AG08396 (cell line): ENCODE measurements at places on chromosomes 2 and 18.

- peak; percentile 25 for DNase-seq
Measured at GRCh38 chr2:149068996-149069888, 30.7 kb downstream of the LYPD6B start.

DNA sequence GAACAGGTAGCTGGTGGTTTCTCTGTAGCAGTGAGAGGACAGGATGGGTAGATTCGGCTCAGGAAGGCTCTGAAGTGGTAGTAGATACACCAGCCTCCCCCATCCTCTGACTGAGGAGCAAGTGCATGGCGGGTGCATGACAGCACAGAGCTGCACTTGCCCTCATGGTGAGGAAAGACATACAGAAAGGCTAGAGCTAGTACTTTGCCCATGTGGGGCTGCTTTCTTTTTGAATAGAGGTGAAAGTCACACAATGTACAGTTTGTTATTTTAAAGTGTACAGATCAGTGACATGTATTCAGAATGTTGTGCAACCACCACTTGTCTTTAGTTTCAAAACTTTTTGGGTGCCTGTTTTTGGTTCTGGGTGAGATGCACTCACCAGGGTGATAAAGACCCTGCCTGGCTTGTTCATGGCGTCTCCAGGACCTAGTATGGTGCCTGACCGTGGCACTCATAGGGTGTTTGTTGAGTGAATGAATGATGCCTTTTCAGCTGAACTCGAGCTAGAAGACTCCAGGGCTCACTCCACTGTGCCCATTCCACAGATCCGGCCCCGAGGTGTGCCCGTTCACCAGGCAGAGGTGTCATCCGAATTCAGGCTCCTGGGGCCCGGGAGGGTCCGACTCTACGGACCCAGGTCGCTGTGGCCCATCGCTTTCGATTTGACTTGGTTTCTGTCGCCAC, 421 bp upstream of the VAMP5 start:
- DNase-seq, result no peak

- DNase-seq, result no peak
Measured at GRCh38 chr2:157488877-157489276, 45.0 kb upstream of the CYTIP start.

DNA sequence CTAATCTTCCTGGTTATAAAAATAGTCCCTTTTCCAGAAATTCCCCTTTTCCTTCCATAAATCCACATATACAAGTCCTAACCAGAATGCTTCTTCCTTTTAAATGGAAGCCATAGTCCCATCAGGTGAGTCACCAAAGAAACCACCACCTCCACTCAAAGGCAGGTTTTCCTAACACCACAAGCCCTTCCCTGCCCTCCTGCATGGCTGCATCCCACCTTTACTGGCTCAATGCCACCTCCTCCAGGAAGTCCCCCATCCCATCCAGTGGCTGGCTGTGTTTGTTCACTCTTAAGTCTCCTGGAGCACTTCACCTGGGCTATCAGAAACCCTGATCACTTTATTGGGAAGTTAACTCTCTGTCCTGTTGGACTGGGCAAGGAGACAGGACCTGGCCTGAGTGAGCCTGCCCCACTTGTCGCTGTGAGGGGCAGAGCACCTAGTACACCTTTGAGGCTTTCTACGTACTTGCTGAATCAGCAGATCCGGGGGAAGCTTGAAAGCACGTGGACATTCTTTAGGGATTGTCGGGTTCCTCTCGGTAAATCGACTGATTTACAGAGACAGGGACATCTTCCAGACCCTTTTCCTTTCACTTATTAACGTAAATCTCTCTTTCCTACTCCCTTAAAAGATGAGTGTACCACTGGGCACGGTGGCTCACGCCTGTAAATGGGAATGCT, 71.0 kb downstream of the NGEF start:
- DNase-seq, result no peak

- DNase-seq, result no peak
Measured at GRCh38 chr18:10946058-10946457, 203.3 kb downstream of the PIEZO2 start.

DNA sequence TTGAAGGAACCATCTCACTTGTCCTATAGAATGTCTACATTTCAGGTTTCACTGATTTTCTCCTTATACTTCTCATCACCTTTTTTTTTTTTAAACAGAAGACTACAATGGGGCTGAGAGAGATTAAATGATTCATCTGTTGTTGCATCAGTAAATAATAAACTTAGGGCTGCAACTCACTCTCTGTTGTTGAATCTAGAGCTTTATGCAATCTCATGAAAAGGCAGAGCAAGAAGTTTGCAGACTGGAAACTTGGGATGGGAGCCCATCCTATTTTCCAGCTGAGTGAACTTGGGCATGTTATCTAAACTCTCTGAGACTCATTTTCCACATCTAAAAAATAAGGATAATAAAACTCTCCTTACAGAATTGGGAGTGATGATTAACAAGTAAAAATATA, 58.4 kb downstream of the PDE1A start:
- no peak for DNase-seq

DNA sequence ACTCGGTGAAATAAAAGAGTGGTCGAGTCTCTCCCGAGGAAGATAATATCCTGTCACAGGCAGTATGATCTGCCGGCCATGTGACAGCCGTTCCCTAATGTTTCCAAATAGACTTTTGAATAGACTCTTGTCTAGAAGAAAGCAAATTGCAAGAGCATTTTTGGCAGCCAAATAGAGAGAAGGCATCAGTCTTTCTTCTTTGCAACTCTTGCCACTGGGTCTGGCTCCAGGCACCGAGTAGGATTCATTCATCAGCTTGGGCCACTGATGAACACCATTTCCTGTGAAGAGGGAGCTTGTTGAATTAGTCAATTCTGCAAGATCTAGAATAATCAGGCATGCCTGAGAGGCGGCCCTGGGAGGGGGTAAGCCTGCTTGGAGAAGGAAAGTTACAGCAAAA, 165.6 kb downstream of the KLHL29 start:
- DNase-seq, result no peak

- DNase-seq, result peak; percentile 19
Measured at GRCh38 chr2:214193943-214194342, 216.9 kb upstream of the VWC2L start.

DNA sequence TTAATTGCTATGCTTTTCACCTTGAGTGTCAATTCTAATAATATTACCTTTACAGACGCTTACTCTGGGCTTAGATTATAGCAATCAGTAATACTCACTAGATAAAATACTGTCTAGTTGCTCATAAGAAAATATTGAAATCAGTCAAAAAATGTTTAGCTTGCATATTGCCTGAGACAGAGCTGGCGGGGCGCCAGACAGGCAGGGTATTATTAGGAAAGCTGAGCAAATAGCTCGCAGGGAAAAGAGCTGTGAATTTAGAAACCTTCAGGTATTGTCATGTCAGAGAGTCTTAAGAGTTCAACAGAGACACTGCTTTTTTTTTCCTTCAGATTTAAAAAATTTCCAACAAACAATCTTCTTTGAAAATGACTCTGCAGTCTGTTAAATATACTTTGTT, 118.4 kb downstream of the MEIS1 start:
- DNase-seq, result no peak

DNA sequence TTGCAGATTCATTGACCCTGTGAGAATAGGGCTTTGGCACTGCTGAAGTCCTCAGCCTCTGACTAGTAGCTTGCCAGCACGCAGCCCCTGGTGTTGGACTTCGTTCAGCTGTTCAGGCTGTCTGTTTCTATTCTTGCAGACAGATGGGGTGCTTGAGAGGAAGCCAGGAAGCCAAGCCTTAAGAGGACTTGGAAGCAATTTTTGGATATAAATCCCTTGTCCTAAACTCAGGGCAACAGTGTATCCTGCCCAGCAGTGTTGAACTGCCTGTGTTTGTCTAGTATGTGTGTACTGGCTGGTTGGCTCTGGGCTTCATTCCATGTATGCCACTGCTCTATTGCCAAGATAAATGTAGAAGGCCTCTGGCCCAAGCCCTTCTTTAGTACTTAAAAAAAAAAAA, 108.6 kb downstream of the COMMD1 start:
- DNase-seq, result peak; percentile 39

- DNase-seq, result no peak
Measured at GRCh38 chr2:100105678-100106054, 36.7 kb downstream of the AFF3 start.

DNA sequence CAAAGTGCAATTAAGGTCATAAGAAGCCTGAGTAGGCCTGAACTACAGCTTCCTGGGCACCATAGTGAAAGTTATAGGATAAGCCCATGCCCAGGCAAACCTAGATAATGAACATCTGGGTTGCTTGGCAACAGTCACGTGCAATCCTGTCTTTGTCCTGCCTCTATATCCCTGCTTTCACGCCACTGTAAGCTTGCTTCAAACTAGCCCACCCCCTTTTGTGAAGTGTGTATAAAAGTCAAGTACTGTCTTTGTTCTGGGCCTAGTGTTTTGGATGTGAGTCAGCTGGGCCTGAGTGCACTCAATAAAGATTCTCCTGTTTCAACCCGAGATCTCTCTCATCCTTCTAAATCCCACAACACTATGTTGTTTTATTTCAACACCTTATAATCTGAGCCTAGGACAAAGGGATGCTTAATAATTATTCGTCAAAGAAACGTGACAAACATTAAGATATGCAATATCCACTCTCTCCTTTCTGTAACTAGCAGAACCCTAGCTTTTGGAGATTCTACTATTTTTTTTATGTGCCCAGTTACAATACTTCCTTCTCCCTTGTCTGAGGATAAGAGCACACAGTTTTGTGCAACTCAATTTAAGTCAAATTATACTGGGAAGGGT, 927.8 kb downstream of the SUCLG1 start:
- no peak for DNase-seq

- peak; percentile 87 for DNase-seq
Measured at GRCh38 chr2:134120733-134121630, 132.9 kb upstream of the MGAT5 start.

DNA sequence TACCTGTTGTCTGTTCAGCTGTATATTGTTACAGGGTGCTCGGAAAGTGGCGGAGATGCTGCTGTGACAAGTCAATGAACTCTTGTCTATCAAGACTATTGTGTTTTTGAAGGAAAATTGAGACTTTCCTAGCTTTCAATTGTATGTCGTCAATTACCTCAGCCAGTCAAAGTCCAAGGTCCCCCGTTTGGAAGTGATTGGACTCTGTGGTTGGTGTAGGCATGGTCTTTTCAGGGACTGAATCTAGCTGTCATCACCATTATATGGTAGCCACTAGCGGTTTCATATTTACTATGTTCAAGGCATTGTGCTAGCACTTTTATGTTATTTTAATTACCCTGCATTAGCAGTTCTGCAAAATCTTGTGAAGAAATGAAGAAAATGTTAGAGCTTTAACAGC, 54.9 kb downstream of the XRCC5 start:
- DNase-seq, result no peak

DNA sequence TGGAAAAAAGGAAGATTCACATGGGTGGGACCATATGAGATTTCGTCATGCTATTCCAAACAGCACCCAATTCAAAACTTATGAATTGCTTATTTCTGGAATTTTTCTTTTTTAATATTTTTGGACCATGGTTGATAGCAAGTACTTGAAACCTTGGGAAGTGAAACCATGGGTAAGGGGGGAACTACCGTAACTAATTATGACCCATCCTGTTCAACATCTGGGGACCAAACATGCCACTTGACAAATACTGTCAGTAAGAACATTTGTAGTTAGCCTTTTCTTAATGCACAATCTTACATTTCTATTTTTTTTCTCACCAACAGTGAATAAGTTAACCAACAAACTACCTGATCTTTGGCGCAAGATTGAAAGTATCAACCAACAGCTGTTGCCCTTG, 105.7 kb upstream of the TTC39C start:
- no peak for DNase-seq

DNA sequence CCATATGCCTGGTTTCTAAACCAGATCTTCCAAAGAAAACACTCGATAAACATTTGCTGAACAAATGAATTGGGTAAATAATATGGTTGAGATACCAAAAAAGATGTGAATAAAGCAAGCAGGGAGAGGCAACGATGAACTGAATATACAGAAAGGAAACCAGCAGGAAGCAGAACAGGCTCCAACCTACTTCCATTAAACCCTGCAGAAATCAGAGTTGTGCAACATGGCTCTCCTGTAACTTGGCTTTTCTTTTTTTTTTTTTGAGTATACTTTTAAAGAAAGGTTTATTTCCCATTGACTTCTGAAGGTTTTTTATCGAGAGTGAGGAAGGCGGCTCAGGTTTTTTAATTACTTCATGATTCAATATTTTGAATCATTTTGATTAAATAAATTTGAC, 23.5 kb downstream of the ITSN2 start:
- DNase-seq, result no peak

GRCh38 chr18:79650959-79651358, 28.6 kb upstream of the CTDP1 start:
- no peak for DNase-seq

- peak; percentile 21 for DNase-seq
Measured at GRCh38 chr2:62287899-62288880, 92.3 kb downstream of the B3GNT2 start.

GRCh38 chr2:142878031-142878678, 691 bp downstream of the KYNU start:
- no peak for DNase-seq

- no peak for DNase-seq
Measured at GRCh38 chr2:43238176-43238575, 11.8 kb upstream of the ZFP36L2 start.

DNA sequence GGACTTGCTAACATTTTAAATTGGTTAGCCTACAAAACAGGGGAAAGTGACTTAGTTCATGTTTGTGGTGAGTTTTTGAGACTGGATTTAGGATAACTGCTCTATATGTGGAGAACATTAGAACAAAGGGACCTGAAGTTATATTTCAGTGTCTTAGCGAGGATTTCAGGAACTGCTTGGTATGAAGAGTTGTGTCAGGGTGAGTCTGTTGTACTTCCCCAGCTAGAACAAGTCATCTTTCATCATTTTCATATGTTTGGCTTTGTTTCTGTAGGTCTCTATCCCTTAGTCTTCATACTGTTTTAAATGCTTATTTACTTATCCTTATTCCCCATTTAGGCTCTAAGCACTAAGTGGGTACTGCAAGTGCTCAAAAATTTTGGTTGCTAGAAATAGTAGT, 41.9 kb downstream of the KCMF1 start:
- no peak for DNase-seq

DNA sequence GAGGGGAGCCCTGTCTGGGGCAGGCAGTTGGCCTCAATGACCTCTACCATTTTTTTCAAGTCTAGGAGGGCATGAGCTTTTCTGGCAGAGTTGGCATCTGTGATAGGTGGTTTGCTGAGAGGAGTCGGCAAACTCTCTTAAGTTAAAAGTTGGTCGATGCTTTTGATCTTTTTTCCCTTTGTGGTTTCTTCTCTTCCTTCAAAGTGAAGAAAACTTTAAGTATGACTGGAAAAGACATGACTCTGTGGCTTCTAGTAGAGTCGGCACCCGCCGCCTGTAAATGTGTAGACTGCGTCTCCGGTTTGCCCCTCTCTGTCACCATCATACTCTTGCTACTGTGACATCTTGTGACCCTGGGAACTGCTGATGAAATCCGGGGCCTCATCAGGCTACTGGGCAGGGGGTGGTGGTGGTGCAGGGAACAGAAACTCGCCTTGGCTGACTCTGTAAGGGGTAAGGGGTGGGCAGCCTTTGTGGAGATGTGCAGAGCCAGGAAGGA, 21.1 kb downstream of the INPP5D start:
- DNase-seq, result no peak

GRCh38 chr18:13629841-13630715, 96.3 kb downstream of the FAM210A start:
- DNase-seq, result peak; percentile 83

- DNase-seq, result no peak
Measured at GRCh38 chr18:9446839-9447238, 28.5 kb upstream of the RALBP1 start.
